Germinal center (tissue), 1 donor: ENCODE measurements at places on chromosomes 12 and 14.
A peak's percentile ranks its signal among the peaks of the same experiment; 100 is the strongest.

DNA sequence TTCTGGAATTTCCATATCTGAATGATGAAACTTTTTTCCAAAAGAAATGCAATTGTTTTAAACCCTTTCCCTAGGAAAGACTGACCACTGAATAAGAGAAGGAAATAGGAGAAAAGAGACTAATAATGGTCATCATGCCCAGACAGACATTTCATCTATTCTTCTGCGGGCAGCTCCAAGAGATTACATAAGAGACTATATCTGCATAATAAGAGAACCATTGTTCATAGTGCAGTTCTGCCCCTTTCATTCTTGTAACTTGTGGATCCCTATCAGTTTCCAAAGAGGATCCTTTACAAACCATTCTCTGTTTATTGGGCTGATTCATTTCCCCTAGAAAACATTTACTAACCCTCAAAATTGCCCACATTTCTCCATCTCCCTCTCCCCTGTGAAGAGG is 197.8 kb downstream of the FSCB start:
- DNase-seq: no peak

- no peak for DNase-seq
These were observed 61.4 kb upstream of the TUNAR start for GRCh38 chr14:95815226-95815690.

- DNase-seq: peak; percentile 23
These were observed 119.3 kb upstream of the MDM1 start for GRCh38 chr12:68451261-68452077.

DNA sequence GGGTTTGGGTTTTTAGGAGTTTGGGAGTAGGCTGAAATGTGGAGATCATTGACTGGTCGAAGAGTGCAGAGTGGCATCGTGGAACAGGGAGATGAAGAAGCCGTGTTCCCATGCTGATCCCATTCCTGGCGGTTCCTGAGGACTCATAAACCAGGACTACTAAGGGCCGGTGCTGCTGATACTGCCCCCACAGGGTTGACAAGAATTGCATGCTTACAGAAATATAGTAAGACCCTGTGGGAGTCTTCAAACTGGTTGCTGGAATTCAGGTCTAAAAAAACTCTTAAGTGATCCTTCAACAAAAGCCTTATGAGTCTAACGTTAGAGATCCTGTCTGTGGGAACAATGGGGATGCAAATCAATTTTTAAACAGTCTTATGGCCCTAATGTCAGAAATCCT is 64.0 kb upstream of the ARHGAP5 start:
- DNase-seq: no peak

DNA sequence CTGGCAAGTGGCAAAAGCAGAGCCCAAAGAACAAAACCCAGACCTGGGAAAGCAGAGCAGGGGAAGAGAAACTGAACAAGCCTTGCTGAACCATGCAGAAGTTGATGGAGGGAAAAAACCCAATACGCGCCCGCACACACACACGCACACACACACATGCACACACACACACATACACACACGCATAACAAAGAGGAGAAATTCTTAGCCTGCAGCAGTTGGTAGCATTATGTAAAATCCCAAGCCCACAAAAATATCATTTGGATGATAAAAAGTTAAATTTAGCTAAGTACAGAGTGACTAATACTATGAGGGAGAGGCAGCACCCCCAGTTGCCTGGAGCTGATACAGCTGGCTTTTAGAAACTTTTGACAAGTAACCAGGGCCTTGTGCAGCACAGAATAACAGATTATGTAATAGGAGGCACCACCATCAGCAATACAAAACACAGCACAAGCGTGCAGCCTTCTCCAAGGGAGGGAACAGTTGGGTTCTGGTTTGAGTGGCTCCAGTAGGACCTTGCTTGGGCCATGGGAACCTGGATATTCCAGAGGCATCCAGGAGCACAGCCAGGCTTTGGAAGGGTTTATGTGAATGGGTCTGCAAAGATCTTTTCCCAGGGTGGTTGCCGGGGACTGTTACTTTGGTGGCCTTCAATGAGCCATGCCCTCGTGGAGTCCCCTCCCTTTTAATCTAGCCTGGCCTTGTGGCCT is 35.3 kb downstream of the PITPNM2 start:
- no peak for DNase-seq

DNA sequence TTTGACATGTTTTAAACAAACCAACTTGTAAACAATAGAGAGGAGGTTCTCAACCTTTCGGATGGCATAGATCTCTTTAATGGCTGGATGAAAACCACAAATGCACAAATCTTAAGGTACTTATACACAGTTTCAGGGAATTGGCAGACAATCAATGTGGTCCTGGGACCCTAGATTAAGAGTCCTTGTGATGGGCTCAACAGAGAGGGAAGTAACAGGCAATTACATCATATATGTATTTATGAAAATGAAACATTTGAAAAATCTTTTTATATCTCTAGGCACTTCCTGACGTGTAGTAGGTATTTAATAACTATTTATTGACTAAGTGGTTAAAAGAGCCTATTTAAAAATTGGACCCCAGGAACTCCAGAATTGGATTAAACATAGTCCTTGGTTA is 897 bp downstream of the ACTR10 start:
- peak; percentile 7 for DNase-seq

DNA sequence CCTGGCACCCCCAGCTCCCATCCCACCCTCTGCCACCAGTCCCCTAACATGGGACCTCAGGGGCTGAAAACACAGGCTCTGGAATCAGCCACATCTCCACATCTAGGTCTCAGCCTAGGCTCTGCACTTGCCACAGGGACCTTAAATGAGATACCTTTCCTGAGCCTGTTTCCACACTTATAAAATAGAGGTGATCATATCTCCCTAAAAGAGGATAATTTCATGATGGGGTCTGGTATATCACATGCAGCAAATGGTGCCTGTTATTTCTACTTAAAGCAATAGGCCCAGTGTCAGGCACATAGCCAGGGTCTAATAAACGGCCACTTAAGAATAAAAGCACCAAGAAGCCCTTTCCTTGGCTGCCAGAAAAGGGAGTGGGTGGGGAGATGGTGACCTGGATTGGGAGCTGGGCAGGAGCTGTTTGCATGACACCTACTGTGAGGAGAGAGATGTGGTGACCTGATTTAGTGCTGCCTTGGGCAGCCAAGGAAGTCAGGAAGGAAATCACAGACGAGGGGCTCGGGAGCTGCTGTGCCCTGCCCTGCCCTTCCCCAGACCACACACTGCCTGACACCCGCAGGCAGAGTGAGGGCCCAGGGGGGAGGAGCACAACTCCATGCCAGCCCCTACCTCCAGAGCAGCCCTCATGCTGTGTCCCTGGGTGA is 71.2 kb downstream of the IRF2BPL start:
- no peak for DNase-seq

GRCh38 chr14:105857220-105857825 is 330.9 kb downstream of the TMEM121 start:
- DNase-seq: no peak

- no peak for DNase-seq
These were observed 14.9 kb downstream of the ADGRD1 start for GRCh38 chr12:130968611-130969010.

- no peak for DNase-seq
These were observed 174.8 kb upstream of the CDKN3 start for GRCh38 chr14:54221971-54222370.

- DNase-seq: no peak
These were observed 5.6 kb downstream of the CABP1 start for GRCh38 chr12:120646044-120646443.

GRCh38 chr12:19749906-19750574 is 310.7 kb downstream of the AEBP2 start:
- no peak for DNase-seq

DNA sequence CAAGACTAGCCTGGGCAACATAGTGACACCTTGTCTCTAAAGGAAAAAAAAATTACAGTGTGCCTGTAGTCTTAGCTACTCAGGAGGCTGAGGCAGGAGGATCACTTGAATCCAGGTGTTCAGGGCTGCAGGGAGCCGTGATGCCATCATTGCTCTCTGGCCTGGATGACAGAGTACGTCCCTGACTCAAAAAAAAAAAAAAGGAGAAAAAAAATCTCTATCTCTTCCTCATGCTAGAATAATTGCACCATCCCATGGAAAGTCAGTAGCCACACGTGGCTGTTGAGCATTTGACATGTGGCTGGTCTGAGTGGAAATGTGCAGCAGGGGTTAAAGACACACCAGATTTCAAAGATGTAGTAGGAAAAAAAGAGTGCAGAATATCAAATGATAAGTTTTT is 3.8 kb downstream of the RILPL1 start:
- no peak for DNase-seq

- no peak for DNase-seq
These were observed 239.7 kb downstream of the SLC41A2 start for GRCh38 chr12:104718304-104718929.

- DNase-seq: no peak
These were observed 230.7 kb upstream of the DIO3 start for GRCh38 chr14:101330416-101331140.

DNA sequence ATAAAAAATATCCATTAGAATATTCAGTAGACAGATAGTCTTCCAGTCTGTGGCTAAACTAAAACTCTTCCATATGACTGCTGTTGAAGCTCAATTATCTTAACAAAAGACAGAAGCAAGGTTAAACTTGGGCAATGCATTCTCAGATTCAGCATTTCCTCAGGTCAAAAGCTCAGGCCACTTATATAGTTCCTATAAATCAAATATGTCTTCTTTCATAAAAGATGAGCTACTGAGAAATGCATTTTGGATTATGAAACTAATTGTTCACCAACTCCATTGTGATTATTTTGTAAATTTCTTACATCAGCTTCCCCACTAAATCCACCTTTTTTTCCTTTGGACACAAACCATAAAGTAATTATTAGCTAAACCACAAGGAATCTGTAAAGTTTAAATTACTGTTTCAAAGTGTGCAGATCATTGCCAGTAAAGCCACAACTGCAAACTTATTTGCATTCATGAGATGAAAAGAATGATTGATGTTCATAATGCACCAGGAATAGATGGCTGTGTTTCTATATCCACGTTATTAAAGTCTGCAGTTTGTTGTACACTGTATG is 224.4 kb downstream of the FBXL14 start:
- DNase-seq: no peak

- no peak for DNase-seq
These were observed 129.7 kb upstream of the PLEKHG7 start for GRCh38 chr12:92573104-92573503.

DNA sequence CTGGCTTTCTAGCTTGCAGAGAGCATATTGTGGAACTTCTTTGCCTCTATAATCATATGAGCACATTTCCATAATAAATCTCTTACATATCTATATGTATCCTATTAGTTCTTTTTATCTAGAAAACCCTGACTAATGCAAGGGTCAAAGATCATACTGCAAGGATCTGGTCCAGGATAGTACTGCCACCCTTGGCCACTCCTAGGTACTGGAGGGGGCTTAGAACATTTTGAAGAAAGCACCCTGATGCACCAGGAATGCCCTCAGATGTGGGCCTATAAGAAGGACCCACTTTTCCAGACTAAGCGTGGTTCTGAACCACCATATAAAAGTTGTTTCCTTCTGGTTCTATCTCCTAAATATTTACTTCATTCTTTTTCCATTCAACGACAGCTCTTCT is 14.6 kb downstream of the ATXN7L3B start:
- DNase-seq: no peak

GRCh38 chr12:128459067-128459466 is 192.1 kb downstream of the TMEM132C start:
- DNase-seq: no peak

DNA sequence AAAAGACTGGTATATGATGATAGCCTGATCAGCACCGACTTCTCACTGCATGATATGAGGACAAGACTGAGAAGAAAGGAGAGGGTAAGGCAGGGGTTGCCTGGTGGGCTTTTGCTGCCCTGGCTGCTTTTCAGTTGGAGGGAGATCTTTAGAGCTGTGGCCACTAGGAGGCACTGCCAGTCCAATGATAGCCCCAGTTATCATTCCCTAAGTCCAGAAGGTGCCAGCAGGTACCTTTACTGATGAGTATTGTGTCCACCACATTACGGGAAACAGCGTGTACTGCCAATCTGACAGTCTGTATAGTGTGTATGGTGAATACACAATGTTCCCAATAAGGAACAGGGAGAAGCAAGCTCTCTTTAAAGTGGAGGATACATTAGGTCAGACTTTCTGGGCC is 55.8 kb upstream of the CCDC175 start:
- peak; percentile 25 for DNase-seq

- no peak for DNase-seq
These were observed 376.7 kb downstream of the ALG10 start for GRCh38 chr12:34398706-34399630.

- DNase-seq: peak; percentile 23
These were observed 41.5 kb downstream of the ANO6 start for GRCh38 chr12:45257185-45257930.

DNA sequence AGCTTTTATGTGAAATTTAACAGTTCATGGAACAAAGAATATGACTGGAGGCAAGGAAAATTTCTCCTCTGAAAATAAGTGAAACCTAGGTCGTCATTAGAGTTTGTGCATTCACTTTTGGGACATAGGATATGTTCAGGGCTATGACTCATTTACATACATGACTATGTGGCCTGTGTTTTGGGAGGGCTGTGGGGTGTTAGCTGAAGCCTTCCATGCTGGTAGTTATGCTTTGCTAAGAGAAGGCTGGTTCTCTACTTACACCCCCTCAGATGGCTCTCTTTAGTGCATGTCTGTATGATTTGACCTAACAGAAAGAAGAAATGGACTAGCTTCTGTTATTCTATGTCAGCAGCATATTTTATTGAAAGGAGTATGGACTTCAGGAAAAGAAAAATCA is 416.5 kb upstream of the GARIN6 start:
- no peak for DNase-seq

- DNase-seq: no peak
These were observed 110.5 kb downstream of the DERA start for GRCh38 chr12:16021676-16022075.

GRCh38 chr12:113796066-113796827 is 169.9 kb downstream of the RBM19 start:
- DNase-seq: no peak

DNA sequence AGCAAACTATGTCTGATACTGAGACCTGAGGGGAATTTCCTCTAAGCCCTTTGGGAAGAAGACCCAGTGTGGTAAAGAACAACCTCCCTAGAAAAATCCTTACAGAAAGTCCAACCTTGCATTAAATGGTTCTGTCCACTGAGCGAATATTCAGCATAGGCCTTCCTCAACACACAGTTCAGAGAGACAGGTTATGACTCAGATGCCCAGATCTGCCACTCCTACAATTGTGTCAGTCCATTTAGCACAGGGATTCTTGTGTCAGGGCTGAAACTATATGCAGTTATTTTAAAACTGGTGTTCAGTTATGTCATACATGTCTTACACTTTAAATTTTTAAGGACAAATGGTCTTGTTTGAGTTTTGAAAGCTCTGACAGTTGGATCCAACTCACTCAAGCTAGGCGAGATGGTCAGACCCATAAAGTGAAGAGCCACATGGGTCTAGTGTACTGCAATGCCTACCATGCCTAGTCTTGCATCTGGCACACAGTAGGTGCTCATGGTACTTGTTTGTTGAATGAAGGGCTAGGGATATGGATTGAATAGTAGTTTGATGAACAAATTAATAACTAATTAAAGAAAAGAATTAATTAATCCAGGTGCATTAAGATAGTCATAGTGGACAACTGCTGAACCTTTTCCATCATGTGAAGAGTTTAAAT is 207.5 kb upstream of the PWP1 start:
- no peak for DNase-seq

- DNase-seq: no peak
These were observed 18.0 kb upstream of the APPL2 start for GRCh38 chr12:105253866-105254513.
